ENCODE measurements at places on chromosomes 7 and 10.

DNA sequence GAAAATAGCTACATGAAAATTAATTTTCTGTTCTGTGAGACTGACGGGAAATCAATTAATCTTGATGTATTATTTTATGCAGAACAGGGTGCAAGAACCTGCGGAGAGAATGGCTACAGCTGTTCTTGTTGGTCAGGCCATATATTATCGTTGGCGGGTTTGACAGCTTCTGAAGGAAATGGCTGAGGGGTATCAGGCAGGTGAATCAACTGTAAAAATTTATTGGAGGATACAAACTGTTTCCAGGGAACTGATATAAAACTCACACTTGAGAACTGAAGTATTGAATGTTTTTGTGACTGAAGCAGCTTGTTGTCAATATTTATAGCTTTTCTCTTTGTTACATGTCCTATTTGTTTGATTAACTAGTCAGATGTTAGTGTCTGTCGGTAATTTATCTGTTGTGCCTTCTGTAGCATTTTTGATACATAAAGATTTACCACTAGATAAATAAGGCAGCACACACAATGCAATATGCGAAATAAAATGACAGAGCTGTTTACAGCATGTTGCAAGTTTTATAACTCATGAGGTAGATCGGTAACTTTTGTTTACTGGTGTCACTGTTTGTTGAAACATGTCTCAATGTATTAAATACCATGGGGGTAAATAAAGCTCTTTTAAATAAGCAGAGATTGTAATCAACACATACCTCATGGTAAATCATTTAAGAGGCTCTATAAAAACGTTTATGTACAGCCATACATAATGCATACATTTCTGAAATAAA is 308.2 kb downstream of the LRMDA start:
- DNase-seq: no peak

- no peak for DNase-seq
These were observed 126.2 kb downstream of the PRPF18 start for GRCh38 chr10:13712837-13713581.

GRCh38 chr10:62183442-62183841 is 85.2 kb downstream of the RTKN2 start:
- no peak for DNase-seq

DNA sequence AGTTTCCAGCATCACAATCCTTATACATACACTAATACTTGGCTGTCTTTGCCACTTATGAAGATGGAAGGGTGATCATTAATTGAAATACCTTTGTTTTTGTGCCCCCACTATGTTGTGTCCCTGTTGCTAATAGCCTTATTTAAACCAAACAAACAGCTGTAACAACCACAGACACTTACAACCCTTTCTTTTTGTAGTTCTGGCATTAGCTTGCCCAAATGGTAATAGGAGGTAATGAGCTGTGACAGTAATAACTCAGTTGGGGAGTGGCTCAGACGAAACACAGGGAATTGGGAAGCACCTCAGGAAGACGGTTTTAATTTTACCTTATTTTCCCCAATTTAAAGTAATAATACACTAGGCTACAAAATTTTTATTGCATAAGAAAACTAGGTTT is 83.4 kb downstream of the MDFIC start:
- DNase-seq: no peak

DNA sequence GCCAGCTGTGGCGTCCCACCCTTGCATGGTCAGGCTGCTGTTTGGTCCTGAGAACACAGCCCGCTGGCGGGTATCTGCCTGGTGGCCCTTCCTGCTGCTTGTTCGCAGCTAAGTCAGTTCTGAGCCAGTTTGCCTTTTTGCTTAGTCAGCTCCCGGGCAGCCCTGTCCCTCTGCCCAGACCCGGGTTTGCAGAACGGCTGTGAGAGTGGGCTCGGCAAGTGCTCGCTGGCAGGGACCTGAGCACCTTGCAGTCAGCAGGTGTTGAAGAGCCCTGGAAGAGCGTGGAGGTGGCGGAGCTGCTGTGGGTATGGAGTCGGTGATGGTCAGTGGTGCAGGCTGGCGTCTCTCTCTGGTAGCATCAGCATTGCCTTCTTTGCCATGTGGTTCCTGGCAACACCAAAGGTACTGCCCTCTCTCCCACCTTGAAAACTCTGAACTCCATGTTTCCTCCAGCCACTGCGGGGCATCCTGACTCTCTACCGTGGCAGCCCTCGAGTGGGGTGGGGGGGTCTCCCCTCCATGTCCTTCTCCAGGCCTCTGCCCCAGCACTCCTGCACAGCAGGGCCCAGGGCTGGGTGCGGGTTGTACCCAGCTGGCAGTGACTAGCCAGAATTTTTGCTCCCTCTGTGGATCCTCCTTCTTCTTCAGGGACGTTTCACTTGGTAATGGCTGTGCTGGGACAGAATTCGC is 4.6 kb downstream of the INPP5A start:
- DNase-seq: no peak

Data from activated naive CD8-positive, alpha-beta T cell treated with anti-CD3 and anti-CD28 coated beads, Interleukin-2, amount 50 U/mL, for 16 hours (primary cell).